ENCODE measurements at places on chromosomes 2 and 18.

- no peak for DNase-seq
- peaks cover 7% of the 10 kb centered on the region for H3K36me3 ChIP-seq
- H3K4me1 ChIP-seq, result peaks cover 80% of the 10 kb centered on the region
- no peaks in the 10 kb centered on the region for H3K27me3 ChIP-seq
- H3K27ac ChIP-seq, result no peak overlapping the region
These were observed 220.8 kb downstream of the SPP2 start for GRCh38 chr2:234271338-234271737.

- no peak for DNase-seq
- no peak overlapping the region for H3K4me3 ChIP-seq
- no peak overlapping the region for H3K27ac ChIP-seq
- no peaks in the 10 kb centered on the region for H3K4me1 ChIP-seq
These were observed 311.0 kb downstream of the NDUFA10 start for GRCh38 chr2:239714116-239714515.

GRCh38 chr2:54605836-54606235, 117.6 kb upstream of the EML6 start:
- H3K36me3 ChIP-seq, result peaks cover 19% of the 10 kb centered on the region
- H3K4me1 ChIP-seq, result peaks cover 82% of the 10 kb centered on the region
- no peaks in the 10 kb centered on the region for H3K27me3 ChIP-seq
- H3K27ac ChIP-seq, result peak overlapping the region; percentile 81

DNA sequence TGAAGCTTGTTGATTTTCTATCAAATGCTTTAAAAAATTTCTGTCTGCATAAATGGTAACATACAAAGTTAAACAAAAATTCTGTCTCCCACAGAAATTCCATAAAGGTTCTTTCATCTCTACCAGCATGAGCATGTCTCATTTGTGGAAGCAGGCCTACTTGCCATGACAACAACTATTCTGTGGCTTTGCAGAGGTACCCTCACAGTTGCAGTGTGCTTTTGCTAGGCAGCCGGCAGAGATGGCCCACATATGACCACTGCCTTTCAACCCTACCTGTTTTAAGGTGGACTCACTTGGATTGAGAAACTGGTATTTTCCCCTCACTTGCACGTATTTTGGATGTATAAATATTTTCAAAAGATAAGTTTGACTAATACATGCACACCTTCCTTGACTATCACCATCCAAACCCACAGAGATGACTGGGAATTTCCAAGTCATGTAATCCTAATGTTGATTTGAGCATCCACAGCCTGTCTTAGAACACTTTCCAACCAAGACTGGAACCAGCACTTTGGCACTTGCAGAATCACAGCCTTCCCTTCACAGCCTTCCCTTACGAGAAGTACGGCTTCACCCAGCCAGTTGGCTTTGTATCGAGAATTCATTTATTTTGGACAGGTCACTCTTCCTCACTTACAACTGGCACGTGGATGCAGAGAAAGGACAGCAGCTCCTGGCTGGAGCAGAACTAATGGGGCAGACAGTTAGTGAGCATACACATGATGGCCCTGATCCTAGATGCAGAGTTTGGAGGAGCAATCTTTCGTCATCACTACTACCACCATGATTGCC, 9.3 kb upstream of the FHL2 start:
- no peaks in the 10 kb centered on the region for H3K4me1 ChIP-seq
- peaks cover 43% of the 10 kb centered on the region for H3K27me3 ChIP-seq
- H3K27ac ChIP-seq, result no peak overlapping the region
- DNase-seq, result no peak
- H3K36me3 ChIP-seq, result no peaks in the 10 kb centered on the region

GRCh38 chr2:111118481-111118980, 2.2 kb upstream of the BCL2L11 start:
- peak overlapping the region; percentile 91 for H3K27ac ChIP-seq
- H3K4me1 ChIP-seq, result peaks cover 31% of the 10 kb centered on the region
- peaks cover 31% of the 10 kb centered on the region for H3K36me3 ChIP-seq
- peaks cover 24% of the 10 kb centered on the region for H3K27me3 ChIP-seq

GRCh38 chr2:204180649-204181048, 244.1 kb downstream of the ICOS start:
- no peak overlapping the region for H3K4me3 ChIP-seq
- no peak overlapping the region for H3K27ac ChIP-seq
- no peaks in the 10 kb centered on the region for H3K36me3 ChIP-seq
- peaks cover 45% of the 10 kb centered on the region for H3K27me3 ChIP-seq
- no peak for DNase-seq
- H3K4me1 ChIP-seq, result peaks cover 9% of the 10 kb centered on the region

GRCh38 chr2:30412684-30413570, 34.1 kb upstream of the LCLAT1 start:
- no peaks in the 10 kb centered on the region for H3K36me3 ChIP-seq
- no peak for DNase-seq
- peaks cover 23% of the 10 kb centered on the region for H3K4me1 ChIP-seq

DNA sequence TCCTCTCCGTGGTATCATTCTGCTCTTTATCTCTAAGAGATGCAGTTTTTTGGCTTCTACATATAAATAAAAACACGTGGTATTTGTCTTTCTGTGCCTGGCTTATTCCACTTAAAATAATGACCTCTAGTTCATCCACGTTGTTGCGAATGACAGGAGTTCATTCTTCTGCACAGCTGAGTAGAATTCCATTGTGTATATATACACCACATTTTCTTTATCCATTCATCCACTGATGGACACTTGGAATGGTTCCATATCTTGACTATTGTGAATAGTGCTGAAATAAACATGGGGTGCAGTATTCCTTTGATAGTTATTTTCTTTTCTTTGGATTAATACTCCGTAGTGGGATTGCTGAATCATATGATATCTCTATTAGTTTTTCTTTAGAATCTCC, 262.3 kb downstream of the SOX11 start:
- no peaks in the 10 kb centered on the region for H3K36me3 ChIP-seq
- no peak overlapping the region for H3K4me3 ChIP-seq
- no peaks in the 10 kb centered on the region for H3K4me1 ChIP-seq
- no peak overlapping the region for H3K27ac ChIP-seq
- H3K27me3 ChIP-seq, result no peaks in the 10 kb centered on the region

- H3K4me1 ChIP-seq, result peaks cover 3% of the 10 kb centered on the region
- peaks cover 61% of the 10 kb centered on the region for H3K27me3 ChIP-seq
- no peaks in the 10 kb centered on the region for H3K36me3 ChIP-seq
- no peak overlapping the region for H3K4me3 ChIP-seq
These were observed 1.4 kb downstream of the KCNS3 start for GRCh38 chr2:17879913-17880274.

- no peak for DNase-seq
- H3K36me3 ChIP-seq, result no peaks in the 10 kb centered on the region
- H3K4me3 ChIP-seq, result no peak overlapping the region
- no peak overlapping the region for H3K27ac ChIP-seq
- H3K27me3 ChIP-seq, result peaks cover 27% of the 10 kb centered on the region
These were observed 227.8 kb downstream of the BCL2 start for GRCh38 chr18:63091671-63092364.

GRCh38 chr2:163175294-163175693, 336.7 kb upstream of the KCNH7 start:
- H3K4me3 ChIP-seq, result no peak overlapping the region
- no peak overlapping the region for H3K27ac ChIP-seq
- no peaks in the 10 kb centered on the region for H3K4me1 ChIP-seq
- no peaks in the 10 kb centered on the region for H3K27me3 ChIP-seq
- no peaks in the 10 kb centered on the region for H3K36me3 ChIP-seq

- no peak for DNase-seq
- H3K4me1 ChIP-seq, result peaks cover 38% of the 10 kb centered on the region
- H3K27ac ChIP-seq, result peak overlapping the region; percentile 86
- H3K4me3 ChIP-seq, result peak overlapping the region; percentile 86
- no peaks in the 10 kb centered on the region for H3K27me3 ChIP-seq
These were observed 572 bp downstream of the INPP4A start for GRCh38 chr2:98445177-98445682.

DNA sequence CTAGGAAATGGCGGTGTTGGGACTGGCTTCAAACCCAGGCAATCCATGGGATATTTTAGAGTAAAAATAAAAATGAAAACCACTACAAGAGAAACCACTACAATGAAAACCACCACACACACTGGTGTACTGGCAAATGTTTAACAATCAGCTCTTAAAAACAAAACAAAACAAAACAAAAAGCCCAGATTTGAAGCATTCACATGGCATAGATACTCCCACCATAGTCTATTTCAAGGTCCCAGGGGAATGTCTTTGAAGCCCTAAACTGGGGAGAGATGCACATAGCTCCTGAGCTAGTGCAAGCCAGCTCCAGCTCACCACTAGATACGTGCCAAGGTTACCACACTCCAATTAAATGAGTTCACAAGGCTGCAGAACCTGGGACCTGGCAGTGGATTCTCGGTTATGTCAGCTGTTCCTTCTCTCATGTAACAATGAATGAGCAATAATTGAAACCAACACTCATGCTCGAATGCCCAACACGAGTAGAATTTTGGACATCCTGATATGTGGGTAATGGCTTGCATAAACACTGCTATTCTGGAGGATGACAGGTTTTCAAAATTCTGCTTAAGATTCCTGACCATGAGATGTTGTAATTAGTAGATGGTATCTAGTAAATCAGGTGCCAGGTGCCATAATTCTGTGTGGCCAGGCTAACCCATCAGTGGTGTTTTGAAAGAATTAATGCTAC, 102.2 kb downstream of the OSBPL6 start:
- no peak overlapping the region for H3K27ac ChIP-seq
- H3K27me3 ChIP-seq, result peaks cover 11% of the 10 kb centered on the region
- DNase-seq, result no peak
- H3K36me3 ChIP-seq, result no peaks in the 10 kb centered on the region
- peaks cover 2% of the 10 kb centered on the region for H3K4me1 ChIP-seq

DNA sequence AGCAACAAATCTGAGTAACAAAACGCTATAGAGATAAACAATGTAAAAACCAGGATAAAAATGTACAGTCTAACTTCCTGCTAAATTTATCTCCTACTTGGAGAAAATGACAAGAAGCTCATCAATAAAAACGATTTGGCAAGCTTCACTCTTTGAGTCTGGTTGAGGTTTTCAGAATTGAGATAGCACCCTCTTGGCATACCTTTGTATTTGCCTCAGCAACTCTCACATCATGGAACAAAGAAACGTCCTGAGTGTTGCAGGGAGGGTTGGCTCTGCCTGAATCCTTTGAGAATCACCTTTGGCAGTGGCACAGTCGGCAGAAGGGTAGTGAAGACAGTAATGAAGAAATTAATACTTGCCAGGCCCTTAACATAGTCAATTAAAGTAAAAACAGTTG, 430.6 kb downstream of the GRB14 start:
- no peak overlapping the region for H3K27ac ChIP-seq
- no peaks in the 10 kb centered on the region for H3K27me3 ChIP-seq
- H3K4me1 ChIP-seq, result no peaks in the 10 kb centered on the region
- no peak overlapping the region for H3K4me3 ChIP-seq

DNA sequence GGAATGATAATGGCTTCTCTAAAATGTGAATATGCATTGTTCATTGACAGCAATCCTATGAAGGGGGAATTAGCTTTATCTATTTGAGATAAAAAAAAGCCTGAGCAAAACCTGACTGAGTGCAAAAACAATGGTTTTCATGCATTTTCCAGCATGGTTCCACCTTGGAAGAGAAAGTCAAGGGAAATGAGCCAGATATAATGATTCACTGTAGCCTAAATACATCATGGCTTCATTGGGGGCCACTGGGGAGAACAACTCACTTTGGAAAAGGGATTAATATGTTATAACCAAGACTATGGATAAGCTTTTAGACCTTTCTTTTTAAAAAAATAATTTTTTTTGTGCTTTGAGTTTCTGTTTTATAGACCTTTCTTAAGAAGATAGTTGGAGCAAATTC, 679.7 kb downstream of the NYAP2 start:
- H3K27ac ChIP-seq, result no peak overlapping the region
- H3K36me3 ChIP-seq, result no peaks in the 10 kb centered on the region
- H3K4me1 ChIP-seq, result no peaks in the 10 kb centered on the region
- no peak for DNase-seq
- H3K27me3 ChIP-seq, result no peaks in the 10 kb centered on the region
- H3K4me3 ChIP-seq, result no peak overlapping the region

GRCh38 chr2:190205657-190206056, 114.0 kb downstream of the HIBCH start:
- H3K27me3 ChIP-seq, result no peaks in the 10 kb centered on the region
- H3K36me3 ChIP-seq, result peaks cover 15% of the 10 kb centered on the region
- peaks cover 3% of the 10 kb centered on the region for H3K4me1 ChIP-seq
- DNase-seq, result no peak

GRCh38 chr2:143390171-143390570, 261.0 kb downstream of the ARHGAP15 start:
- no peak overlapping the region for H3K4me3 ChIP-seq
- peaks cover 1% of the 10 kb centered on the region for H3K4me1 ChIP-seq
- peaks cover 17% of the 10 kb centered on the region for H3K36me3 ChIP-seq
- no peak for DNase-seq
- no peak overlapping the region for H3K27ac ChIP-seq

DNA sequence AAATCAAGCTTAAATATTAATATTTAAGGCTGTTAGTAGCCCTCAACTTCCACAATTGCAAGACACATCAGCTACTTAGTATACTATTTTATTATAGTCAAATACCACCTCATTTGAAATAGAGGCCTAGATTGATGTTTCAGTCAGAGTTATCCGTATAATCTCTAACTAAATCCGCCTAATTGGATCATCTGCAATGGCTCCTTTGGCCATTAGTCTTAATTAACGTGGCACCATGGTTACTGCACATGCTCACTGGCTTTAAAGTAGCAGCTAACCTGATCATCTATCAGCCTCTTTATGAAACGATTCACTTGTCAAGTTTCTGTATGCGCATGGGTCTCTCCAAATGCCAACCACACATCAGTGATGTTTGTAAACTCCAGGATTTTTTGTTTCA, 112.3 kb downstream of the COLEC12 start:
- H3K27ac ChIP-seq, result no peak overlapping the region
- H3K27me3 ChIP-seq, result peaks cover 12% of the 10 kb centered on the region
- H3K36me3 ChIP-seq, result no peaks in the 10 kb centered on the region
- DNase-seq, result no peak

DNA sequence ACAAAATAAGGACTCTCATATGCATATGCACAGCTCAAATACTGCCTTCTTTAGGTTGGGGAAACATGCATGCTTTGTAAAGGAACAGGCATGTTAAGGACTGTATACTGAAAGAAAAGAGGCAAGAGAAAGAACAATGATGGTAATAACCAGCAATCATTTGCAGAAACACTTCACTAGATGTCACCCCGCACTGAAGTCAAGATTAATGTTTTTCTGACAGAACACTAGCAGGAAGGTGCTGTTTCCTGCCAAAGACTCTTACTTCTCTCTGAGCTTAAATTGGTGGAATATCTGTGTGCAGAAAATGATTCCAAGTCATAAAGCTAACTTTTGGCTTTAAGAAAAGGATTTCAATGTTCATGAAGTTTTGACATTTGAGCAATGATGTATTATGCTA, 19.3 kb upstream of the CSRNP3 start:
- H3K27me3 ChIP-seq, result no peaks in the 10 kb centered on the region
- no peak overlapping the region for H3K4me3 ChIP-seq
- H3K4me1 ChIP-seq, result no peaks in the 10 kb centered on the region
- H3K36me3 ChIP-seq, result no peaks in the 10 kb centered on the region
- H3K27ac ChIP-seq, result no peak overlapping the region

DNA sequence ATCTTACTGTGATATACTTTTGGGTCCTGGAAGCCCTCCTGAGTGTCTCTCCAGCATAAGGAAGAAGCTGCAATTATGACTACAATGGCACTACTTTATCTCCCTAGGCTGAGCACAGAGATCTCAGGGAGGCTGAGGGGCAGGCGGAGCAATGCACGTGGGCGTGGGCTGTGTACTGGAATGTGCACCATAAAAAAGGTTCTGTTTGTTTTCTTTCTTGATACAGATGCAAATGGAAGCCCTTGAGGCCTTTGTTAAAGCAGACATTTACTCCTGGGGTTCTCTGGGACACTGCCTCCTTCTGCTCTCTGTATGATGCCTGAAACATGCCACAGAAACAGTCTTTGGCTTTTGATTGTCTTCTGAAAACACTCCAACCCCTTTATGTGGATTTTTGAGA, 79.1 kb upstream of the DLX2 start:
- DNase-seq, result no peak
- peaks cover 5% of the 10 kb centered on the region for H3K4me1 ChIP-seq
- no peak overlapping the region for H3K4me3 ChIP-seq

Measured in activated T-helper 2 cell treated with anti-CD3 and anti-CD28 coated beads, Interferon-gamma antibody, Interleukin-2, Interleukin-4, amounts not matched to agents 10 μg/mL and 5 μg/mL and 100 μg/mL, durations not matched to agents 14 hours and 24 hours and 36 hours (primary cell).